ENCODE measurements at places on chromosomes 2 and 18. TPM values are rescaled to one million over a fixed set of nuclear protein-coding genes. Genes with fewer than 3 reads are reported as not detected.

Gene KIF1A
- 11.3 TPM for polyA plus RNA-seq

DNA sequence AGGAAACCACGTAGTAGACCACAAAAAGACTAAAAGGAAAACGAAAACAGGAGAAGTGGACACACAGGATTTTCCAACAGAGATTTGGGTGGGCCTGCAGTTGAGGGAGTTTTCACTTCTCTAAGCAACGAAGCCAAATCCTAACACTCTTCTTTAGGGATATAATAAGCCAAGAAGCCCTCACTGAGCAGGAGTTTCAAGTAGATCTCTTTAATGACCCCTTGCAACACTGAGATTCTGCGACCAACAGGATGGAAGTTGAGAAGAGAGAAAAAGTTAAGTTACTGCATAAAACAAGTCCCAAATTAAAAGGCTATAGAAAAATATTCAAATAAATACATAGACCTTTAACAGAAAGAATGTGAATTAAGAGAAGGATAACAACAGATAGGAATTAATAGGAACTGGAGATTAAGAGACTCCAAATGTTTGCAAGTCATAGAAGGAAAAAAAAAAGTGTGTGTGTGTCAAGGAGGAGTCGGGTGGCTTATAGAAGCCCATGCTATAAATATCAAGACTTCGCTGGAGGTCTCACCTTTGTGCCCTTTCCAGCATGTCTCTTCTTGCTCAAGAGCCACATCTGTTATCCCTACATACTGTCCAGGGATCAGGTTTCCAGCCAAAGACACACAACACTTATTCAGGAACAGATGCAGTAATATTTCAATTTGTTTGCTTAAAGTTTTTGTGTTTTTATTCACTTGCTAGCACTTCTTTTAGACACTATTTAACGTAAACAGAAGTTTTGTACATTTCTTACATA, 69.4 kb upstream of the ARHGAP28 start:
- no peak for DNase-seq

GRCh38 chr2:173053043-173053699, 22.5 kb upstream of the MAP3K20 start:
- DNase-seq = no peak

DNA sequence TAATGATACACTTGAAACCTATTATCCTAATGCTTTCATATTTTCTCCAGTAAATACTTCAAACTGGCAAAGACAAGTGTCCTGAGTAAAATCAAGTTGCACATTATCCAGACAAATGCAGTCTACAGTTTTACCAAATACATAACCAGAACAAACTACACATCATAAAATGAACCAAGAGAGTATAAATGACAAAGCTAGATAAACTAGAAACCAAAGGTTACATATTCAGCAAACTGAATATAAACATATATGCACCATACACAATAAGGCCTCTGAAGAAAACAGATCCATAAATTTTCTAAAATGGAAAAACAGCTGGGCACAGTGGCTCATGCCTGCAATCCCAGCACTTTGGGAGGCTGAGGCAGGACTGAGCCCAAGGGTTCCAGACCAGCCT, 47.0 kb downstream of the HYCC2 start:
- no peak for DNase-seq

DNA sequence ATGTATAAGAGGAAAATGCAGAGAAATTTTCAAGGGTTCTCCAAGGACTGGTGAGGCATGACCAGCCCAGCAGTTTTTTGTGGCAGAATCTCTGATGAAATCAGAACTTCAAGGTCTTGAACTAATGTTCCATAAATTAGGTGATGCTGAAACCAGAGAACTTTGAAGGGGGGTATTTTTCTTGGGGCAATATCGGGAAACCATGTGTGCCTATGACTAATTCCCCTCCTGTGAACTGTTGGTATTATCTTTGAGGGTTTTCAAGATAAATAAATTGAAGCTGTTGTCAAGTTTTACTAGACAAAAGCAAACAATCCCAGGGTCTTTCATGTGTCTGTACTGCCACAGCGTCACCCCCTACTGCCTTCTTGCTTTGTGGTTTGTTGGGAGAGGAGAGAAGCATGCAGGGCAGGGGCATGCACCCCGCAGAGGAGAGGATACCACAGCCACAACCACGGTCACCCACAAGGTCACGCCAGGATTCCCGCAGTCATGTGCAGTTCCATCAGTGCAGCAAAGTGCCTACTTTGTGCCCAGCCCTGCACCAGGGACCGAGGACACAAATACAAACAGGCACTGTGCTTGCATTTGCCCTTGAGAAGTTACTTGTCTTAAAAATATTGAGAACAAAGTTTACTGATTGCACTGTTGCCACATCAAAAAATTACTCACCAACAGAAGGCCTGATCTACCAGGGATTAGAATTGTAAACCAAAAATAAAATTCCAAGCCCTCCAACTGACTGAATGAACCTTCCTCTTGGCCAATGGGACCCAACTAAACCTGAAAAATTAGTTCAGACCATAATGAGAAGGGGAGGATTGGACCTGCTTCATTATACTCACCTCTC, 413.3 kb upstream of the TRIB2 start:
- no peak for DNase-seq

- DNase-seq = no peak
Observed at GRCh38 chr2:17543131-17543660, 2.7 kb downstream of the VSNL1 start.

- no peak for DNase-seq
Observed at GRCh38 chr18:60069145-60069544, 169.3 kb downstream of the PMAIP1 start.

DNA sequence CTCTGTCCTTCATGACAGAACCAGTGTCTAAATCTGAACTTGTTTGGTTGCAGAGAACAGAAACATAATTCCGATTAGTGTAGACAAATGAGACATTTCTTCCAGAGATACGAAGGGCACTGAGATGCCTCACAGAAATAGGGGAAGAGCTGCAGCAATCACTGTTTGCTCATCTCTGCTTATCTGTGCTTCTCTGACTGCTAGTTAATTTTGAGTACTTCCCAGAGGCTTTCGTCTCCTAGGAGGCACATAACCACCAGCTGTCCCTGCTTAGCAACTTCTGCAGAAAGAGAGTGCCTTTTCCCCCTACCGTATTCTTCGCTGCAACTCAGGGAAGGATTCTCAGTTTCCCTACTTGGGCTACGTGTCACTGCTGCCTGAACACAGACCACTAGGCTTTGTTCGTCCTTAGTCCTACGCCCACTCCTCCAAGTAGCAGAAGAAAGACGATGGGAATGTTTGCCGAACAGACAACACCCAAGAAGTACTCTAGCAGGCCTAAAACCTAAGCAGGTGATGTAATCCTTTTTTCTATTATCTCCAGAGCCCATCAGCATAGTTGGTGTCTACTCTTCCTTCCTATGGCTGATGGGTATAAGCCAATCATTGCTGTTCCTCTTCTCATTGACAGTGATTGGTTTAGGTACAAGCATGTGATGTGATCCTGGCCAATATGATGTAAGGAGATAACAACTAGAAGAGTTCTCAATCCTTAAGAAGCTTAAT, 63.6 kb downstream of the TNP1 start:
- DNase-seq = no peak

GRCh38 chr18:31401156-31402025, 24.8 kb downstream of the DSG4 start:
- no peak for DNase-seq

DNA sequence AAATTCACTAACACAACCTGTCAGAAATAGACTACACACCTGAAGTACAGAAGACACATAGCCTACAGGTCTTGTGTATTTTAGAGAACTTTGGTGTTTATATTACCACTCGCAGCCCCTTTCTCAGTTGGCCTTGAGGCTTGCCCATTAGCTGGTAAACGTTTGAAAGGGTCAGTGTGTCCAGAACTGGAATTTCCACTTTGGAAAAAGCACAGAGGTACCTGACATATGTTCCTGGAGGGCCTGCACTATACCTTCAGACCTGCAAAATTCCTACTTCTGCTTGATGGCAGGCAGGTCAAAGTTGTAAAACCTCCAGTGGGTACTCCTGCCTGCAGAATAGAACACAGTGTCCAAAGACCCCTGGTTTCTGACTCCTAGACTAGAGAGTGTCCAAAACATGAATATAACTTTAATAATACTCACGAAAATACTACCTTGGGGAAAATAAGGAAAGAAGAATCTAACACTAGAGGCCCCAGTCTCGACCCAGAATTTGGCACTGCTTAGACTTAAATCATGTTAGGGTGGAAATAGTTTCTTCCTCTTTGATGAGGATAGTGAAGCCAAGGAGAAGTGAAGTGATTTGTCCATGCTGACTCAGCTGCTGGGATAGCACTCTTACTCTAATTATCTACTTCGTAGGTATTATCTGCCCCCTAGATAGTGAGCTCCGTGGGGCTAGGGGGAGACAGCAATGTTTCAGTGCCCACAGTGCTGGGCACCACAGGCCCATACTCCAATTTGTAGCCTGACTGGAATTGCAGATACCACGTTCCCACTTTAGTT, 2.8 kb downstream of the KCTD1 start:
- no peak for DNase-seq

Gene SOWAHC
- 19.0 TPM for polyA plus RNA-seq

DNA sequence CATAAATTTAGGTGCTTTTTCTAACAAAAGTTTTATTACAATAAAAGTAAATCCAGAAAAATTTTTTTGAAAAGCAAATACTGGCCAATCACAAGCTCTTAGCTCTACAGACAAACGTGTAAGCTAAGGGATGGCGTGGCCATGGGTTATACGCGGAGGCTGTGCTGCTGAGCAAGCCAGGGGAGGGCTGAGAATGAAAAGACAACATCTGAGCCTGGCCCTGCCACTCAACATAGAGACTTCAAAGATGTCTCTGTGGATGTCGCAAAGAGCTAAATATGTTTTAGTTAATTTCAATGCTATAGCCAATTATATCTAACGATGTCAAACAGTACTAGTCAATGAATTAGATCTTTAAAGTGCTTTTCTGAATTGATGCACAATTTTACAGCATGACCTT, 33.3 kb upstream of the NT5DC4 start:
- no peak for DNase-seq

DNA sequence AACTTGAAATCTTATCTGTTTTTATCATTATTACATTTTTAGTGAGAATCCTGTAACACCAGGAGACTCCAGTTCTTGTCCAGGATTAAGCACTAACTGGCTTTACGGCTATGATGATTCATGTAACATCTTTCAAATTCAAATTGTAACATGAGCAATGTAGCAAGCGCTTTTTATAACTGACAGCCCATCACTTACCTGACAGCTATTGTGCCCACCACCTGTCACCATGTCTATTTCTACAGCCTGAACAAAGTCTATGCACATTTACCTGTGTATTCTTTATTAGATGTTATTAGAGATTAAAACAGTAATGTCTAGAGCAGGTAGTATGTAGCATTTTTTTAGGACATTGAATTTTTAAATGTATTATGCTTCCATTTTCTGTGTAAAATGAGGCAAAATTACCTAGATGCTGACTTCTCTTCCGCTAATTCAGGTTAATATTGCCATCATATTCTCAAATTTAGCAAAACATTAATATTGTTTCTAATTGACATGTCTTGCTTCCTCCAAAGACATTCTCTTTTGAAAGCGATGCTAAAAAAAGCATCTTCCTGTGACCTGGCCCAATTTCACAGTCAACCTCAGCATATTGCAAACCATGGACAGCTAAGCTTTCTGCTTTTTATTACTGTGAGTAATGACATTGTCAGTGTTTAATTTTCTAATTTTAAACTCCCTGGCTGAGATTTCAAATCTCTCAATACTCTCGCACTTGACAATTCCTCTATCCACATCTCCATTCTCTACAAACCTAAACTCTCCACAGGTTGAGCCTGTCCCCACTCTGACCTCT, 37.8 kb downstream of the RIT2 start:
- DNase-seq = no peak

DNA sequence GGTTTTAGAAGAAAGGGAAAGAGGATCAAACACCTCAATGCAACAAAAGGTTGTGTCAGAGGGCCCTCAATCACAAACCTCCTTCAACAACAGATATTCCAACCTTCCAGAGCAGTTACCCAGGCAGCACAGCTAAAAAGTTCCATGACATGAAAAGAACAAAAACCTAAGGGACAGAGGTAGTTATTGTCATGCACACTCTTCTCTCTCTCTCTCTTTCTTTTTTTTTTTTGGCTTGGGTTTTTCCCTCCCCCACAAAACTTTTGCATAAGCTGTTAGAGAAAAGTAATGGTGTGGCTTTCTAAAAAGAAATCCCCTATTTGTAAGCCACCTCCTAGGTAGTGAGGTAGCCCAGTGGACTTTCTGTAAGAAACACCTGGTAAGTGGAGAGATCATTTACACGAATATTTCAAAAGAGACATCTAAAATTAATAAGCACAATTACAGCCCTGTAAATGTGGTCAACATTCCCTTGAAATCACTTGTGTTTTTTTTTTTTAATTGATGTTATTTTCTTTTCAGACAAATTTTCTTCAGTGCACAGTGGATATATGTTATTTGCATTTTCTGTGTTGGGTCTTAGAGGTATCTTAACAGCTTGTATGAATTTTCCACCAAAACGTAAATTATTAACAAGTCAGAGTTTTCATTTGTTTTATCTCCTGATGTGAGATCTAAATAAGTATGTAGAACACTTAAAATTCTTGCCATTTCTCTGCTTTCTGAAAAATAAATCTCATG, 48.4 kb downstream of the ZEB2 start:
- DNase-seq = no peak

Gene ACAA2
- 71.9 TPM for polyA plus RNA-seq

All from left renal pelvis (tissue), 4 donors.